ENCODE measurements at places on chromosomes 1 and 21. TPM values are rescaled to one million over a fixed set of nuclear protein-coding genes. Genes with fewer than 3 reads are reported as not detected.

The TMEM54 gene
- total RNA-seq, result 41.9 TPM

The S100A2 gene
- 5.6 TPM for total RNA-seq

The GPR52 gene
- total RNA-seq, result 1.9 TPM

The GRIK1 gene
- not detected for total RNA-seq

The LCE1C gene
- not detected for total RNA-seq

The FOXD2 gene
- total RNA-seq, result 0.35 TPM

The MAP7D1 gene
- 114 TPM for total RNA-seq

The PODN gene
- 56.5 TPM for total RNA-seq

The GIPC2 gene
- total RNA-seq, result 4.1 TPM

- H3K36me3 ChIP-seq, result no peaks in the 10 kb centered on the region
- H3K27me3 ChIP-seq, result no peaks in the 10 kb centered on the region
- H3K27ac ChIP-seq, result no peak overlapping the region
- DNase-seq, result no peak
- no peak overlapping the region for H3K4me3 ChIP-seq
- H3K4me1 ChIP-seq, result peaks cover 29% of the 10 kb centered on the region
These were observed 48.1 kb downstream of the ABCG1 start for GRCh38 chr21:42266971-42267556.

DNA sequence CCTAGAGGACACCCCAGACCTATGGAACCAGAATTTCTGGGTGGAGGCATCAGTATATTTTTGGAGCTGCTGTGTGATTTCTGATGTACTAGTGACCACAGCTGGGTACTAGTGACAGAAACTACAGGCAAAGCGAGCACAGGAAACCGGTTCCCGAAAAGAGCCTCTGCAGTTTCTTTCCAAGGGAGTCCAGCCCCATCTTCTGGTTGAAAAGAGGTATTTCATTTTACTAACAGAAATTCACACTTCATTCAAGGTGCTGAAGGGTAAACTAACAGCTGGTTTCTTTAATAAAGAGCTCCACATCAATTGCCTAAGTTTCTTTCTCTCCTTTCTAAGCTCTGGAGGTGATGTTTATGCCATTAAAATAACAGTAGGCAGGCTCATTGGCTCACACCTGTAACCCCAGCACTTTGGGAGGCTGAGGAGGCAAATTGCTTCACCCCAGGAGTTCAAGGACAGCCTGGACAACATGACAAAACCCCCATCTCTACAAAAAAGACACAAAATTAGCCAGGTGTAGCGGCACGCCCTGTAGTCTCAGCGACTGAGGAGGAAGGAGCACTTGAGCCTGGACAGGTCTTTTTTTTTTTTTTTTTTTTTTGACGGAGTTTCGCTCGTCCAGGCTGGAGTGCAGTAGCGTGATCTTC is 22.0 kb downstream of the THAP3 start:
- H3K27me3 ChIP-seq, result no peaks in the 10 kb centered on the region
- H3K36me3 ChIP-seq, result peaks cover 35% of the 10 kb centered on the region
- no peaks in the 10 kb centered on the region for H3K4me1 ChIP-seq
- no peak overlapping the region for H3K4me3 ChIP-seq

DNA sequence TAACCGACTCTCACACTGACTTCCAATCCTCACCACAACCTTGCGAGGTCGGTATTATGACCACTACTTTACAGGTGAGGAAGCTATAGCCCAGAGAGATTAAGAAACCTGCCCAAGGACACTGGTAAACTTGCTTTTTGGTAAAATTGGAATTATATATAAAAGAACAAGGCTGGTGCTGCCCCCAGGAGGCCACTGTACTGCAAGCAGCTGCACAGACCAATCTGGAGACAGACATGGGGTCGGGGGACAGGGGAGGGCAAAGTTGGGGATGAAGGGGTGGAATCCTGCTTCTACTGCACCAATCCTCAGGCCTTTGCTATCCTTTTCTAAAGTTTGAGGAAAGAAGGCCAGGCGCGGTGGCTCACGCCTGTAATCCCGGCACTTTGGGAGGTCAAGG is 280.8 kb downstream of the SPATA17 start:
- no peaks in the 10 kb centered on the region for H3K4me1 ChIP-seq
- H3K27me3 ChIP-seq, result no peaks in the 10 kb centered on the region
- no peaks in the 10 kb centered on the region for H3K36me3 ChIP-seq
- no peak overlapping the region for H3K27ac ChIP-seq

DNA sequence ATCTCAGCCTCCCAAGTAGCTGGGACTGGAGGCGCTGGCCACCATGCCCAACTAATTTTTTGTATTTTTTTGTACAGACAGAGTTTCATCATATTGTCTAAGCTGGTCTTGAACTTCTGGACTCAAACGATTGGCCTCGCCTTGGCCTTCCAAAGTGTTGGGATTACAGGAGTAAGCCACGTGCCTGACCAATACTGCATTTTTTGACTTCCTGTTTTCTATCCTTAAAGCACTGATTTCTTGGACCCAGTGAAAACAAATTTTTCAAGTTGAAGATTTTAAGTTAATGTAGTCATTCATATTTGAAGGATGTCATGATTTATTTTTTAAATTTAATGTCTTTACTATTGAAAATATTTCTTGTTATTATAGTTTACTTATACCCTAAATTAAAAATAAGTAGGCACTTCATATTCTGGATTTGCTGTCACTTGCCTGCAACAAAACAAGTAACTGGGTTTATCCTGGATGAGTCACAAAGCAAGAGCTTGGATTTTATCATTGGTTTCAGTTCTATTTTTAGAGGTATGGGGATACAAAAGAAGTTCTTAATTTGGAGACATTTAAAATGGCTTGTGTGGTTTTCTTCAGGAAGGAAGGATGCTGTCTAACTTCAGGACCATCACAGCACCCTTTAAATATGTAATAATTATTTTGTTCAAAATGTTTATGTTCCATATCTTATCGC is 2.2 kb upstream of the VPS45 start:
- H3K36me3 ChIP-seq, result peaks cover 7% of the 10 kb centered on the region
- H3K27me3 ChIP-seq, result no peaks in the 10 kb centered on the region
- H3K4me1 ChIP-seq, result peaks cover 21% of the 10 kb centered on the region
- no peak overlapping the region for H3K27ac ChIP-seq

GRCh38 chr1:145785547-145785946 is 38.3 kb downstream of the RNF115 start:
- no peak overlapping the region for H3K4me3 ChIP-seq
- H3K36me3 ChIP-seq, result peaks cover 7% of the 10 kb centered on the region
- H3K27ac ChIP-seq, result peak overlapping the region; percentile 51

DNA sequence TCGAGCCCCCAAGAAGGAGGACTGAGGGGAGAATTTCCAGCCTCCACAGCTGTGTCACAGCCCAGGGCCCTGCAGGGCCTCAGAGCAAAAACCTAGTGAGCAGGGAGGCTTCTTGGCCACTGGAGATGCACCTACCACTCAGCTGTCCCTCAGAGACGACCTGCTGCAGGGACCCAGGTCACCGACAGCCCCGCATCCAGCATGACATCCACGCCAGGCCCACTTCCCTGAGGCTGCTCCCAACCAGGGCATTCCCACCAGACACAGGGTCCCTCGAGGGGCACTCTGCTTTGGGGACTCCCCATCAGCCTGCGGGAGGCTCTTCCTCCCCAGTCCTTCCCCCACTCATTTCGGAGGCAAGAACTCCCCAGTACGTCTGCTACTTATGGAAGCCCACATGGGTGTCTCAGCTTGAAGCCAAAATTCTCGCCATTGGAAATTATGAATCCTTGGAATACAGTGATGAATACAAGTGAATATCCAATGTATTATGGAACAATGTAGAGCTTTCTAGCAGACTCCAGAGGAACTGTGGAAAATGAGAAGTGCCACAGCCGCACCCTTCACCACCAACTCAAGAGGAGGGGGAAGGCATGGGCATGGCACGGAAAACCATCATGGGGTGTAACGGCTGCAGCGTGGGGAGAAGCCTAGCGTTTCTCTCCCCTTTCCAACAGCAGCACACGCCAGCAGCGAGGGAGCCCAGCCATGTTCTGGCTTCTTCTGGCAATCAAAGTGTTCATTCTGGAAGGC is 6.9 kb downstream of the TFF3 start:
- no peaks in the 10 kb centered on the region for H3K36me3 ChIP-seq
- no peak for DNase-seq
- H3K4me1 ChIP-seq, result peaks cover 11% of the 10 kb centered on the region
- H3K4me3 ChIP-seq, result no peak overlapping the region
- H3K27ac ChIP-seq, result no peak overlapping the region

DNA sequence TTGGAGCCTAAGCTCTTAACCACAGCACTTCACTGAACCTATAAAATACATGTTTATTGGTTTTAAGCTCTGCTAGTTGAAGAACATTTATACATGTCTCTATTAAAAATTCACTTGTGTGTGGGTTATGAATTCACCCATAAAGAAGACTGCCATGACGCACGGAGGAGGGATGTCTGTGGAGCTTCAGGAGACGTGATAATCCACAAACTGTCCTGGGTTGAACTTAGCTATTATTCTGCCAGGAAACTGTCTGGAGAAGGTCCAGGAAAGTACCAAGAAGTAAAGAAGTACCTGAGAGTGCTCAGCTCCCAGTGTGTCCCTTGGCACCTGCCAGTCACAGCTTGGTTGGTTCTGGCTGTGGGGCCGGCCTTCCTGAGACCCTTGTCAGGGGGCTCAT is 56.3 kb downstream of the DDR2 start:
- H3K27me3 ChIP-seq, result no peaks in the 10 kb centered on the region
- no peak overlapping the region for H3K27ac ChIP-seq
- H3K4me3 ChIP-seq, result no peak overlapping the region
- no peak for DNase-seq
- H3K4me1 ChIP-seq, result peaks cover 5% of the 10 kb centered on the region

DNA sequence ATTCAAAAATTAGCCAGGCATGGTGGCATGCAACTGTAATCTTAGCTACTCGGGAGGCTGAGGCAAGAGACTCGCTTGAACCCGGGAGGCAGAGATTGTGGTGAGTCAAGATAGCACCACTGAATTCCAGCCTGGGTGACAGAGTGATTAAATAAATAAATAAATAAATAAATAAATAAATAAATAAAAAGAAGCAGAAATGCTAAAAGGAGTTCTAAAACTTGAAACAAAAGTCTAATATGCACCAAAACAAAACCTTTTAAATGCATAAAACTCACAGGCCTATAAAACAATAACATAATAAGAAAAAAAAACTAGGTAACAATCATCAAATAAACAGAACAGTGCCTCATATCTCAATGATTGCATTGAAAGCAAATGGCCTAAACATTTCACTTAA is 1458.9 kb downstream of the AMY1C start:
- H3K36me3 ChIP-seq, result no peaks in the 10 kb centered on the region
- H3K27me3 ChIP-seq, result no peaks in the 10 kb centered on the region
- H3K4me1 ChIP-seq, result no peaks in the 10 kb centered on the region
- DNase-seq, result no peak
- no peak overlapping the region for H3K27ac ChIP-seq
- no peak overlapping the region for H3K4me3 ChIP-seq

- peaks cover 17% of the 10 kb centered on the region for H3K4me1 ChIP-seq
- no peak overlapping the region for H3K4me3 ChIP-seq
- H3K27ac ChIP-seq, result no peak overlapping the region
- peaks cover 14% of the 10 kb centered on the region for H3K36me3 ChIP-seq
- no peak for DNase-seq
- no peaks in the 10 kb centered on the region for H3K27me3 ChIP-seq
These were observed 237.6 kb downstream of the SDCCAG8 start for GRCh38 chr1:243493156-243494129.

- DNase-seq, result no peak
- H3K4me1 ChIP-seq, result peaks cover 11% of the 10 kb centered on the region
- no peaks in the 10 kb centered on the region for H3K36me3 ChIP-seq
- H3K27me3 ChIP-seq, result no peaks in the 10 kb centered on the region
- no peak overlapping the region for H3K4me3 ChIP-seq
These were observed 65.0 kb downstream of the TOR3A start for GRCh38 chr1:179146911-179147310.

DNA sequence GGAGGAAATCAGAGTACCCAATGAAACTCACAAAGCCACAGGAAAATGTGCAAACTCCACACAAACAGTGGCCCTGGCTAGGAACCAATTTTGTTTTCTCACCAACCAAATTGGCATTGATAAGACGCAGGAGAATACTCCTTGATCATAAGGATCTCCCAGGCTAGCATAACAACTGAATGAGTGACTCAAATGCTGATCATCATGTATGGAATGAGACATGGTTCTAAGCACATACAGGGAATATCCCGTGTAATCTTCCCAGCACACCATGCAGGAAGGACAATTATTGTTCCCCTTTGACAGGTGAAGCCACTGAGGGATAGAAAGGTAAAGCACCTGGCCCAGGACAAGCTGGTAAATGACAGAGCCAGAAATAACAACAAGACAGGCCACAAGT is 180.0 kb upstream of the DUSP10 start:
- H3K4me1 ChIP-seq, result no peaks in the 10 kb centered on the region
- no peak overlapping the region for H3K27ac ChIP-seq
- H3K36me3 ChIP-seq, result no peaks in the 10 kb centered on the region
- no peak overlapping the region for H3K4me3 ChIP-seq
- no peak for DNase-seq

GRCh38 chr1:209787551-209787950 is 3.2 kb upstream of the C1orf74 start:
- H3K27me3 ChIP-seq, result no peaks in the 10 kb centered on the region
- DNase-seq, result no peak
- no peaks in the 10 kb centered on the region for H3K36me3 ChIP-seq
- H3K4me3 ChIP-seq, result no peak overlapping the region
- H3K4me1 ChIP-seq, result peaks cover 8% of the 10 kb centered on the region

DNA sequence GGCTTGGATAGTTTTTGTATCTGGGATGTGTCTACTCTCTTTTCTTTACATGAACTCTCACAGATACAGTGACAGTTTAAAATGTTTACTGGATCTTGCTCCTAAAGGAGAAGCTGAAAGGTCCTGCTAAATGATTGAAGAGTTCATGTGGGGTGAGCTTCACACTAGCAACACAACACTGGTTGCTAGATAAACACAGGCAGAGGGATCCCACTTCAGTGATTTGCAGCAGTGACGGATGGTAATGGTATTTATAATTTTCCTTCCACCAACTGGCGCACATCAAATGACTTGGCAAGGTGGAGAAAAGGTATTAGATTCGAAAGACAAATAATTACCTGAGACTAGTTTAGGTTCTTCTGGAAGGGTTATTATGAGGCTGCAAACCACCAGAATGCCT is 270.2 kb downstream of the TBX15 start:
- no peak overlapping the region for H3K27ac ChIP-seq
- no peak overlapping the region for H3K4me3 ChIP-seq
- H3K27me3 ChIP-seq, result no peaks in the 10 kb centered on the region
- no peaks in the 10 kb centered on the region for H3K4me1 ChIP-seq
- DNase-seq, result no peak

DNA sequence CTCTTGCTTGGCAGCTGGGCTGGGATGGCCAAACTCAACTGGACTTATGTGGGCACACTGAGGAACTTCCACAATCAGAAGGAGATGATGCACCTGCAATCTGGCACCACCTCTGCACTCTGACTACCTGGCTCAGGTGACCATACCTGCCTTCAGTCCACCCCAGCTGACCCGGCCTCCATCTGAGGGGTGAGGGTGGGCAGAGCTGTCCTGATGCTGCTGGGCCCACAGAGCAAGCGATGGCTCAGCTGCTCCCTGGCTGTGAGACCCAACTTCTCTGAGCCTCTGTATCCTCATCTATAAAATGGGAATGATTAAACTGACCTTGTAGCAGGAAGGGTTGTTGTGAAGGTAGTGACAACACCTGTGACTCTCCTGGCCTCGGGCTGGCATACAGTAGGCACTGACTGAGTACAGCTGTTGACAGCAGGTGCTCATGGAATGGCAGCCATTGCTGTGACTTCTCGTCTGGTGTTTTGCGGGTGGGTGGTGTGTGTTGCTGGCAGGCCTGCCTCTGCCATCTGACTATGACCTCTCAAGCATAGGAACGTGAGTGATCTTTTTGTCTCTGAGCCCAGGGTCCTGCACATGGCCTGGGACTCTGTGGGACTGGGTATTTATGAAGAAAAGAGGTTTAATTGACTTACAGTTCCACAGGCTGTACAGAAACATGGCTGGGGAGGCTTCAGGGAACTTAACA is 438.5 kb downstream of the PTPRU start:
- no peak overlapping the region for H3K4me3 ChIP-seq
- H3K4me1 ChIP-seq, result no peaks in the 10 kb centered on the region
- DNase-seq, result peak; percentile 30
- H3K36me3 ChIP-seq, result no peaks in the 10 kb centered on the region
